Lower leg skin (tissue), 4 donors: ENCODE measurements at places on chromosomes 2 and 18. TPM values are rescaled to one million over a fixed set of nuclear protein-coding genes. Genes with fewer than 3 reads are reported as not detected.

The SERPINB3 gene
- total RNA-seq, result 12.4 TPM

The RIT2 gene
- total RNA-seq, result not detected

The WDR43 gene
- total RNA-seq, result 40.8 TPM

The TRIP12 gene
- total RNA-seq, result 126 TPM

The SRD5A2 gene
- not detected for total RNA-seq

The TNFAIP6 gene
- total RNA-seq, result 0.58 TPM

The RHOB gene
- 569 TPM for total RNA-seq

The SLC1A4 gene
- total RNA-seq, result 10.1 TPM

The LRRTM4 gene
- not detected for total RNA-seq

The DLX2 gene
- 0.42 TPM for total RNA-seq

The ARHGAP25 gene
- total RNA-seq, result 4.2 TPM
